Left renal cortex interstitium (tissue), 4 donors: ENCODE measurements at places on chromosomes 2 and 18.

DNA sequence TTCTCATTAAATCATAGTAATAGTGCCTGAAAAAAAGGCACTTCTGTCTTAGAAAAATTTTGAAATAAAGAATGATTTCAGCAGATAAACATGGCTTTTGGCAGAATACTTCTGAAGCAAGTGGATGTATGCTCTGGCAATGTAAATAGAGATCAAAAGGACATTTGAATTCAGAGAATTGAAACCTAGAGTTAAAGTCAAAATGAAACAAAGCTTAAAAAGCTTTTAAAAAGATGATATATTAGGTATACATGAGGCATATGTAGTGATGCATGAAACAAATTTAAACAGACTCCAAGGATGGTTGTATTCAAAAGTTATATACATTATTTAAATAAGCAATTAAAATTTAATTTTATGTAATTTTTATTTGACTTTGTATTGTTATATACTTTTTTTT lies 1344.5 kb upstream of the TMEFF2 start:
- no peak for DNase-seq

- DNase-seq = no peak
Measured at GRCh38 chr2:6637330-6637729, 228.4 kb downstream of the CMPK2 start.

GRCh38 chr2:129164220-129164949 lies 815.1 kb upstream of the RAB6C start:
- no peak for DNase-seq

GRCh38 chr18:21167641-21168377 lies 56.2 kb upstream of the ROCK1 start:
- DNase-seq = no peak

GRCh38 chr2:224210286-224211180 lies 171.4 kb upstream of the SERPINE2 start:
- DNase-seq = no peak

- DNase-seq = no peak
Measured at GRCh38 chr18:250685-251084, 17.2 kb downstream of the THOC1 start.

- DNase-seq = no peak
Measured at GRCh38 chr2:32274289-32274688, 3.4 kb upstream of the YIPF4 start.

DNA sequence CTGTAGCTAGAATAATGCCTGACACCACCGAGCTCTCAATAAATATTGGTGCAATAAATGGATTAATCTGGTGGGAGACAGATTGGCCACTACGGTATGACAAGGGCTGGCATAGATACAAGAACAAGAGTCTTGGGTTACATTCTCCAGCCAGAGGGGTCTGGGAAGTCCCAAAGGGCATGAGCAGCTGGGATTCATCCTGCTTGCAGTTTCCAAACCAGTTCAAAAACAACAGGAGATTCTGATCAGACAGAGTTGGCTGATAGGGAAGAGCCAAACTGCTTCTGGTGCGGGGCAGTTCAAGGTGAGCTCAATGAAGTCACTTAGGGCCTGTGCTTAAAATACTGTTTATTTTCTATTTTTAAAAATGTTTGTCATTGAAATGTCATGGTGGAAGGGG lies 266.9 kb downstream of the TNS1 start:
- DNase-seq = no peak

GRCh38 chr18:10130606-10131005 lies 216.8 kb downstream of the VAPA start:
- no peak for DNase-seq

- DNase-seq = no peak
Measured at GRCh38 chr2:147663153-147663961, 181.5 kb upstream of the ACVR2A start.

- no peak for DNase-seq
Measured at GRCh38 chr2:135850892-135851668, 14.1 kb upstream of the LCT start.

- no peak for DNase-seq
Measured at GRCh38 chr2:161239326-161240109, 68.7 kb upstream of the PSMD14 start.

- DNase-seq = no peak
Measured at GRCh38 chr2:13650586-13651180, 933.9 kb downstream of the TRIB2 start.

GRCh38 chr2:200189964-200190363 lies 116.5 kb upstream of the SPATS2L start:
- DNase-seq = no peak

DNA sequence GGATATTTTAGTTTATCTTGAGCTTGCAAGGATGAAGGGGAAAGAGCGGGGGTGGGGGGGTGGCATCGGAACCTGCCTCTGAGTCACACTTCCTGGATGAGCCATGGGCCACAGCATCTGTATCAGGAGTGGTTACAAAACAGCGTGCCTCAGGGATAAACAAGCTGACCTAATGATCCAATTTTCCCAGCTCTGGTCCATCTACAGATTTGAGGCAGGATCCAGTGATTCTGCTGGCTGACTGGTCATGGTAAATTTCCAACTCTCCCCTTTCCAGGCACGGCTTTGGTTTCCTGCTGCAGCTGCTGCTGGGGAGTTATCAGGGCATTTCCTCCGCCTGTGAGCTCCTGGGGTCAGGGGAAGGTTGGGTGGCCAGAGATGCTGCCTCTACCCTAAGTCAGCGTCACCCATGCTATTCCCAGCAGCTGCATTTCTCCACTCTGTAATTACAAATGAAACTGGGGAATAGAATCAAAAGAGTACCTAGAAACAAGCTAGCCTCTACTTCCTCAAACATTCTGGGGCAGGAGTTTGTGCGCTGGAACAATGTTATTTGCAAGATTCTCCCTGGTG lies 4.7 kb upstream of the HPCAL1 start:
- DNase-seq = no peak

DNA sequence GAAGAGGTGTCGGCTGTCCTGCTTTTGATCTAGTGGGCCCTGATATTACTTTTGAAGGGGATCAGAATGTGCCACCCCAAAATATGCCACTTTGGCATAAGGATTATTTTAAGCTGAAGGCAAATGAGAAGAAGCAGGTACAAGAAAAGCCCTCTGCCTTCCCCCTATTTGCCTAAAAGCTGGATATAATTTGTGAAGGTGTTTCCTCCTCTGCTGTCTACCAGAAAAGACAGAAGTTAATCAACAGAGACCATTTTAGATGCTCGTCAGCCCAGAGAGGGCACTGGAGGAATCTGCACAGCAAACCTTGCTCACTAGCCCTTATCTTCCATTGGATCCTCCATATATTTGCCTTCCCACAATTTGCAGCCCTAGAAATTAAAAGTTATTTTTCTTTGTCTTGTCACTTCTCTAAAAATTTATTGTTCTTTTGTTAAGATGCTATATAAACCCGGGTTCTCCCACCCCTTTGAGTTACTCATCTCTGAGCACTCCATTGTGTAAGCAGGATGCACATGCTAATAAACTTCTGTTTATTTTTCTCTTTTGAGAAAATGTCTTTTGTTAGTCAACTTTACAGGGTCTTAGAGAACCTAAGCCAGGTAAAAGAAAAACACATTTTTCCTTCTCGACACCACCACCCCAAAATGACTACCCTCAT lies 163.2 kb upstream of the SLC1A4 start:
- DNase-seq = no peak

- no peak for DNase-seq
Measured at GRCh38 chr2:168796583-168797285, 5.7 kb upstream of the NOSTRIN start.

DNA sequence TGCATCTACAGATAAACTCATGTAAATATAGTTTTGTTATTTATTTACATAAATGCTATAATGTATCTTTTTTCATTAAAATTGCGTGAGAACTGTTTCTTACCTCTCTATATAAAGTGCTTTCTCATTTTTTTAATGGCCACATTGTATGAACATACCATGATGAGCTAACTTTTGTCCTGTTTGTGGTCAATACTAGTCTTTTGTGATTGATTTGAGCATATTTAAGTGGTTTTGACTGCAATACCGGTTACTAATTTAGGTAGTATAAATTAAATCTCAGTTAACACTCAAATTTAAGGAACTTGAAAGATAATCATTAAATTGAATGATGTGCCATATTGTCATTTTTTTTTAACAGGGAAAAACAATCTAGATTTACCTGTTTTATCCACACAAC lies 108.2 kb downstream of the HAUS1 start:
- DNase-seq = no peak

GRCh38 chr18:63676526-63677323 lies 15.0 kb upstream of the SERPINB3 start:
- no peak for DNase-seq

GRCh38 chr2:3396920-3397559 lies 17.5 kb downstream of the TRAPPC12 start:
- no peak for DNase-seq

DNA sequence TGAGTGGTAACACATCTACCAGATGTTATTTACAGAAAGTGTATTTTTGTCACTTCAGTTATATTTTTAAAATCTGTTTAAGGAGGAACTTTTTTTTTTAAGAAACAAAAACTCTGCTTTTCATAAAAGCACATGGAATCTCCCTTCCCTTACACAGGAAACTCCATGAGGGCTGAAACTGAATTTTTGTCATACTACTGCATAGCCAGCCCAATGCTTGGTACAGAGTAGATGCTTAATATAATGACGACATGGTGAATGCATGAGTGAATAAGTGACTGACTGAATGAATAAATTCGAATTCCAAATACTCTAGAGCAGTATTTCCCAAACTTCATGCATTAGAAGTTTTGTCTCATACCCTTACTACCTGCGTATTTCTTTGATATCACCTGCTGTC lies 86.5 kb downstream of the ROCK2 start:
- no peak for DNase-seq

GRCh38 chr18:62900132-62900883 lies 185.0 kb downstream of the PHLPP1 start:
- no peak for DNase-seq

- no peak for DNase-seq
Measured at GRCh38 chr2:181754105-181754504, 73.8 kb upstream of the NEUROD1 start.

- DNase-seq = no peak
Measured at GRCh38 chr18:45571714-45572113, 43.6 kb upstream of the SLC14A2 start.
